ENCODE measurements at places on chromosomes 1 and 21.

GRCh38 chr1:235960809-235961208 is 94.1 kb upstream of the LYST start:
- DNase-seq: no peak

- no peak for DNase-seq
Measured at GRCh38 chr1:12434174-12434573, 183.8 kb downstream of the DHRS3 start.

GRCh38 chr1:45443580-45444446 is 47.1 kb downstream of the TESK2 start:
- DNase-seq: no peak

GRCh38 chr1:27348861-27349783 is 7.3 kb downstream of the SYTL1 start:
- DNase-seq: peak; percentile 49

DNA sequence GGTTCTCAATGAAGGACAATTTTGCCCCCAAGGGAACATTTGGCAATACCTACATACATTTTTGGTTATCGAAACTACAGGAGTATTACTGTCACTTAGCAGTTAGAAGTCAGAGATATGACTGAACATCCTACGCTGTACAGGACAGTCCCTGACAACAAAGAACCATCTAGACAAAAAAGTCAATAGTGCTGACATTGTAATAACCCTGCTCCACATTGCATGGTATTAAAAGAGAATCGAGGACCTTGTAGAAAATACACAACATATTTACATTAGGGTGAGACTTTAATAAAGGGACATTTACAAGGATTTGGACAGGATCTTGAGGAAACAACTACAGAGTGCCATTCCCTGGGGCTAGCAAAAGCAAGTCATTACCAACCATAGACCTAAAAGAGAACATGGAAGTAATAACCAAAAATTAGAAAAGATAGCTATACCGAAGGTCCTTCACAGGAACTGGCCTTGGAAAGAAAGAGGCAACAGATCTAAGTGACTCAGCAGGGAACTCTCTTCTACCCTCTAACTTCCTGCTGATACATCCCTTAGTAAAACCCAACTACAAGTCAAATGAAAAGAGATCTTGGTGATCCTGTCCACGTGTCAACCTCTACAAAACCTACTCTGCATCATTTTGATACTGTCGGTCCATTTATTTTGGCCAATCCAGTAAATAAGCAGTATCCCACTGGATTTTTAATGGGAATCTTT is 40.2 kb downstream of the ANGPTL3 start:
- no peak for DNase-seq

- no peak for DNase-seq
Measured at GRCh38 chr1:229420765-229421164, 13.1 kb downstream of the ACTA1 start.

DNA sequence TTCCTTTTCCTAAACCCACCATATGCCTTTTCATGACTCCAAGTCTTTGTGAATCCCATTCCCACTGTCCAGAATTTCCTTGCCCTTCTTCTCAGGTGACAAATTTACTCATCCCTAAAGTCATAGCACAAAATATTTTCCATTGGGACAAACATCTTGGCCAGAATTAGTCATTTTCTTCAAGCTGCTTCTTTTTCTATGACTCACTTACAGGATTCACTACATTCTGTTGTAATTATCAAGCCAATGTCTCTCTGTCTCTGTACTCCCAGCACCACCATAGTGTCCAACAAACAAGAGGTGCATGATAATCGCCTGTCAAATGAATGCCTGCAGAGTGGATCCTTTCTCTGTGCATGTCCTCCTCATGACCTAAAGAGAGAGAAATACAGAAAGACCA is 37.8 kb downstream of the SGIP1 start:
- no peak for DNase-seq

DNA sequence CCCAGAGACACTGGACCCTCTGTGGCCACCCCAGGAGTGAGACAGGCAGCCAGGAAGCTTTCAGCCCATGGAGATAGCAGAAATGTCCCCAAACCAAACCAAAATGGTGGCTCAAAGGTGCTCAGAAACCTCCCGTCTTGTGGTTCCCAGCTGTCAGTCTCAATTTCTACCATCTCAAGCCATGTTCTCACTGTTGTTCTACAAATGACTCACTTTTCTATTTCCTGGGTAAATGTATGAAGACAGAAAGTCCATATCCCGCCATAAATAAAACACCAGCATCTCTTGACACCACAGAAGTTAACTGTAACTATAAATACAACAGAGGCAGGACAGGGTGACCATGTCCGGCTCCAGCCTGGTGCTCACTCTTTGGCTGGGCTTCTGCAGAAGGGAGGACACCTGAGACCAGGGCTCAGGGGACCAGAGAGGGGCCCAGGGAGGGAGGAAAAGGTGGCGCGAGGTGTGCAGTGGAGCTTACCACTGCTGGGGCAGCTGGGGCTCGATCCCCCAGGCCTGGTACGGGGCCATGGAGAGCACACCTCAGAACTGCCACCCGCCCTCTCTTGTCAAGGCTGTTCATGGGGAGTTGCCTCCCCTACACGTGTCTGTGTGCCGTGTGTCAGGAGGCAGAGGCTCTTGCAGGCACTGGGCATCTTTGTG is 43.6 kb downstream of the EPHB2 start:
- DNase-seq: no peak

DNA sequence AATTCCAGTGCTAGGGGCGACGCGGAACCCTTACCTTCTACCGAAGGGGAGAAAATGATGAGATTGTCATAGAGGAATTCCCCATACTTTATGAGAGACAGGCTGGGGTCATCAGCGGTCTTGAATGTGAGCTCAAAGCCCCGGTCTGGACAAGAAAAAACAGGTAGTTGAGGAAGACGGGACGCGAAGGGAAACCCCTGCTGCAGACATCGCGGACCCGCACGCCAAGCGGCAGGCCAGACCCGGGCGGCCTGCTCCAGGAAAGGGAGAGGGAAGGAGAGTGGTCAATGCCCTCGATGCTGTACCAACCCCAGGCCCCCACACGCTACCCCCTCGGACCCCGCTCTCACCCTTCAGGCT is 342 bp downstream of the DDOST start:
- DNase-seq: peak; percentile 24

- no peak for DNase-seq
Measured at GRCh38 chr1:30305519-30305918, 417.9 kb downstream of the MATN1 start.

DNA sequence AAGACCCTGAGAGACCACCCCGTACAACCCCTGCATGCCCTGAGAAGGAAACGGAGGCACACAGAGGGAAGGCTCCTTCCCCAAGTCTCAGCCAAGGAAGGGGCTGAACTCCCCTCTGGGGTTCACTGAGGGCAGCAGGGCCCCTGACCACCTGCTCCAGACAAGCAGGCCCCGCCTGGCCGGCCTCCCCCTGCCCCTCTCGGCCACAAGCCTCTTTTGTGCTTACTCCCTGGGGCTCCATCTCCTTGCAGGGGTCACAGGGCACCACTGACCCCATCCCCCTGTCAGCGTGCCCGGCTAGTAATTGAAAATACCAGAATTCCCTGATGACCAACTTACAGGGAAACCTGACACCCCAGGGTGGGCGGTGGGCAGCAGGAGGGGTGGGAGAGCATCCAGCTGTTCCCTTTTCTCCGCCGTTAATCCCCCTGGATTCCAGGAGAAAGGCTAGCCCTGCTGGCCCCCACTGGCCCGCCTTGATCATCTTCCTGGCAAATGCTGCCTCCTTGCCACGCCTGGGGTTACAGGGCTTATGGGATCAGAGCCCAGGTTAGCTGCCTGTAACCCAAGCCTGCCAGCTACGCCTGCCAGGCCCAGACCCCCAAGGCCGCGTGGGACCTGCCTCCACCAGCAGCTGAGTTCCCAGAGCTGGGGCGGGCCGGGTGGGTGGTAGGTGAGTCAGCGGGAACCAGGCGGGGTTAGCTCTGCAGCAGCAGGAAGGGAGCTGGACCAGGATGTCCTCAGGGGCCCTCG is 96.1 kb downstream of the LACTBL1 start:
- DNase-seq: no peak

DNA sequence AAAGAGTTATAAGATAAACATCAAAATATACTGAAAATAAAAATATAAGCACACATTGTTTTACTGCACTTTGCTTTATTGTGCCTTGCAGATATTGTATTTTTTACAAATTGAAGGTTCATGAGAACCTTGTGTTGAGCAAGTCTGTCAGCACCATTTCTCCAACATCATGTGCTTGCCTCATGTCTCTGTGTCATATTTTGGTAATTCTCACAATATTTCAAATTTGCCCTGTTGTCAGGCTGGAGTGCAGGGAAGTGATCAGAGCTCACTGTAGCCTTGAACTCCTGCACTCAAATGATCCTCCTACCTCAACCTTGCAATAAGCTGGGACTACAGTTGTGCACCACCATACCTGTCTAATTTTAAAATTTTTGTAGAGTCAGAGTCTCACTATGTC is 21.3 kb upstream of the CNIH3 start:
- DNase-seq: no peak

GRCh38 chr1:8889925-8890785 is 11.7 kb upstream of the ENO1 start:
- DNase-seq: no peak

GRCh38 chr1:208009706-208010444 is 99.0 kb upstream of the CD34 start:
- DNase-seq: no peak

DNA sequence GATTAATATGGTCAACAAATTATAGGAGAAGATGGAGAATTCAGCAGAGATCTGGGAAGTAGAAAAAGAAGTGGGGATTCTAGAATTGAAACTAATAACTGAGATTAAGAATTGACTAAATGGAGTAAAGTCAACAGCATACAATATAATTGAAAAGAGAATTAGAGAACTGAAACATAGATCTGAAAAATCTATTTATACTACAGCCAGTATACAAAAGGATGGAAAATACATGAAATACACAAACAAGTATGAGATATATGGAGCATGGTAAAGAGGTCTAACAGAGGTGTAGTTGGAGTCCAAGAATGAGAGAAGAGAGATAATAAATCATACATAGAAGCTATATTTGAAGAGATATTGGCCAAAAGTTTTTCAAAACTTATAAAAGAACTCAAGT is 235.2 kb downstream of the FGGY start:
- no peak for DNase-seq

DNA sequence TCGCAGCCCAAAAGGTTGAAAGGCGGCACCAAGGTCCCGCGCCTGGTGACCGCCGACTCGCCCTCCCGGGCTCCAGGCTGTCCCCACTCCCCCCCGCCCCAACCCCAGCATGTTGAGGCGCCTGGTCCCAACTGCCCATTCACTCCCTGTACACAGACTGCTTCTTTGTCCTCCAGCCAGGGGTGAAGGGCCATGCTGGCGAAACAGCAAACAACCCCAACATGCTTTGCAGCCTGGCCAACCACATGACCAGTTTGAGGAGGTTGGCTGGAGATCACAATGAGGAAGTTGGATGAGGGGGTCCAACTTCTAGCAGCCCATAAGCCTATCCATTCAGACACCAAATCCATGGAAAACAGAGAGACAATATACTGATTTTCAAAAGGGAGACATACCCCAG is 13.5 kb downstream of the PDE9A start:
- no peak for DNase-seq

GRCh38 chr1:1359308-1359663 is 931 bp upstream of the MXRA8 start:
- DNase-seq: no peak

DNA sequence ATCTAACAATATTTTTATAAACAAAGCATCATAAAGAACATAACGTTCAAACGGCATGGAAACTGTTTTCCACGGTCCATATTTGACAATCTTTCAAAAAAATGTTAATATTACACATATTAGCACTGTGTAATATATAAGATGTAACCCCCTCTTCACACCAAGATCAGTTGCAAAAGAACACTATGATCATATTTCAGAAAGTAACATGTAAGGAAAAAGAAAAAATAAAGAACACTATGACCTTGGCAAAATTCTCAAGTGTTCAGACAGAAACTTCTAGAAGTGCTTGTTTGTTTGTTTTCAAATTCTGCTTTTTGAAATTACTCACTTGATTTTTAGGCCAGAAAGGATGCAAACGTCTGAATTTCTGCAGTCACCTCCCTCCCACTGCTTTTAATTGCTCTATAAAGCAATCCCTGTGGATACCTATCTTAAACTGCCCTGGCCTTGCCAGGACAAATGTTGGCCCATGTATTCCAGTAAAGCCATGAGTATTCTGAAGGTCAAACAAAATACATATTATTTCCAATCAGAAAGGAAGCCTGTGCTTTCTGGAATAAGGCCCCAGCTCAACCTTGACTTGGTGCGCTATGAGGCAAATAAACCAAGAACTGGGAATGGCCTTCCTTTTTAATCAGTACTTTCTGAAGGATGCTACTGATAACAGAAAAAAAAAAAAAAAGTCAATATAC is 68.6 kb downstream of the TGFBR3 start:
- DNase-seq: no peak

GRCh38 chr1:5834477-5835178 is 157.6 kb downstream of the NPHP4 start:
- no peak for DNase-seq

DNA sequence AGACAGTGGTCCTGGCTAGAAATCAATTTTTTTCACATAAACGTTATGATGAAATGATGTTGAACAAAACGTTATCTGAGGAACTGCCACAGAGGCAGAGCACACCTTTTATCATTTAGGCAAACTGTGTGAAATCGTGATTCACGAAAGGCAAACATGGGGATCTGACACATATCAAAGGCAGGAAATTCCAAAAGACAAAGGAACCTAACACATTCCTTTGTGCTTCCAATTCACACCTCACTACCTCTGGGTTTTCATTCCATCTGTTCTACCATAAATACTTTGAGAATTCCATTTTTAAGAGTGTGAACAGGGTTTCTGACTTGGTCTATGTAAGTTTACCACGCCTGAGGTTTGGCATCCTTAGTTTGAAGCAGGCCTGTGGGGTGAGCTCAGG is 119.5 kb upstream of the KRTAP19-8 start:
- no peak for DNase-seq

- no peak for DNase-seq
Measured at GRCh38 chr1:95393434-95393833, 159.4 kb downstream of the RWDD3 start.

GRCh38 chr21:45326169-45326851 is 38.6 kb upstream of the POFUT2 start:
- no peak for DNase-seq

- DNase-seq: no peak
Measured at GRCh38 chr1:15410884-15411245, 1.2 kb downstream of the EFHD2 start.

DNA sequence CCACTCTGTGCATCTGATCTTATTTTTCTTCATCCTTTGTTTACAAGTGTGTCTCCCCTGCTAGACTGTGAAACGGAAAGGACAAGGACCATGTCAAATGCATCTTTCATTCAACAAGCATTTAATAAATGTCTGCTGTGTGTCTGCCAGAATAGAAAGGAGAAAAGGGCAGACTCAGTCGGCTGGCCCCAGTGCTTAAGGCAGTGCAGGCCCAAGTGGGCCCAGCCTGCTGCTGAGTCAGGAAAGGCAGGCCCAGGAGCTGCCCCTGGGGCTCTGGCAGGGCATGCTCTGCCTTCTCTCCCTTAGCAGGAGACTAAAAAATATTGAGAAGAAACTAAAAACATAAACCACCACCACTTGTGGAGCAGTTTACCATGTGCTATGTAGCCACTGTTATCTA is 38.1 kb downstream of the PLEKHA6 start:
- no peak for DNase-seq
